ENCODE measurements at places on chromosomes 6 and 20.

- peak; percentile 94 for DNase-seq
These were observed 433.5 kb downstream of the RFPL4B start for GRCh38 chr6:112780498-112781096.

GRCh38 chr6:47084610-47085009 is 42.5 kb upstream of the ADGRF1 start:
- DNase-seq = no peak

DNA sequence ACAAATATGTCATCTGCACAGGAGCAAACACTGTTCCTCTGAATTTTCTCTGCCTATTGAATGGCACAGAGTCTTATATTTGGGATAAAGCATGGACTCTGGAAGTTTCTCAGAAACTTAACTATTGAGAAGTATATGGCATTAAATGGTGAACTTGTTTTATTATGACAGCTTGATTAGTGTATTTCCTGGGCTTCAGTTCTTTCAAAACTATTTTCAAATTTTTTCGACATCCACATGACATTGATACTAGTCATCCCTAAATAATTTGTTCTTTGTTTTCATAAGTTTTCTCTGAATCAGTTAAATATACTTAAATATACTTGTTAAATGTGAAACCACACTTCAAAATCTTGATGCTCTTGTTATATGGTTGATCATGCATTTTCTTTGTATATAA is 144.0 kb upstream of the TSHZ2 start:
- DNase-seq = no peak

DNA sequence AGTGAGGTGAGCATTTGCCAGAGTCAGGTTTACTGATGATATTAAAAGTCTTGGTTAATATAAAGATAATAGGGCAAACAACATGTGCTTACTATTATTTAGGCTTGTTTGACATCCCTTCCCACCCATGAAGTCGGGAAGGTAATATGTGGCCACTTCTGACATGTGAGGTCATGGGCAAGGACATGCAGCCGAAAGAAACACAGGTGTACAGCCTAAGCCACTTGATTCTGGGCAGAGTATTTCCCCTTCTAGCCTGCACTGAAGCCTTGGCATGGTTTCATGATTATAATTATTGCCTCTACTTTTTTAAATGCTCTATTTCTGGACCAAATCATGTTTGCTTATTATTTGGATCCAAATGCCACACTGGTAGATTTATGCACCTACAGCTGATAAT is 52.3 kb downstream of the TSPYL4 start:
- DNase-seq = no peak

DNA sequence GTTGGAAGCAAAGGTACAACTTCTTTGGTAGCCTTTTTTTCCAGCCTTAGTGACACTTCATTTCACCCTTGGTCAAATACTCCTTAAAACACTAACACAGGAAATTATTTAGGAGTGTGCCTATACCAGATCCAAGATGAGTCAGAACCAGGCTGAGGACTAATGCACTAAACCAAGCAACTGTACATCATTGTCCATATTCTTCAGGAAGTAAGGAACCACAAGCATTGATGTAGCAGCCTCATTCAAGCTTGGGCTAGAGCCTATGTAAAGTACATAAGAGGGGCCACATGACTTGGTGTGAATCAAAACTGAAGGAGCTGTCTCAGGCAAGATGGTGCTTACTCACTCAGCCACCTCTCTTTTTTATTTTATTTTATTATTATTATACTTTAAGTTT is 20.7 kb upstream of the ADGB start:
- no peak for DNase-seq

DNA sequence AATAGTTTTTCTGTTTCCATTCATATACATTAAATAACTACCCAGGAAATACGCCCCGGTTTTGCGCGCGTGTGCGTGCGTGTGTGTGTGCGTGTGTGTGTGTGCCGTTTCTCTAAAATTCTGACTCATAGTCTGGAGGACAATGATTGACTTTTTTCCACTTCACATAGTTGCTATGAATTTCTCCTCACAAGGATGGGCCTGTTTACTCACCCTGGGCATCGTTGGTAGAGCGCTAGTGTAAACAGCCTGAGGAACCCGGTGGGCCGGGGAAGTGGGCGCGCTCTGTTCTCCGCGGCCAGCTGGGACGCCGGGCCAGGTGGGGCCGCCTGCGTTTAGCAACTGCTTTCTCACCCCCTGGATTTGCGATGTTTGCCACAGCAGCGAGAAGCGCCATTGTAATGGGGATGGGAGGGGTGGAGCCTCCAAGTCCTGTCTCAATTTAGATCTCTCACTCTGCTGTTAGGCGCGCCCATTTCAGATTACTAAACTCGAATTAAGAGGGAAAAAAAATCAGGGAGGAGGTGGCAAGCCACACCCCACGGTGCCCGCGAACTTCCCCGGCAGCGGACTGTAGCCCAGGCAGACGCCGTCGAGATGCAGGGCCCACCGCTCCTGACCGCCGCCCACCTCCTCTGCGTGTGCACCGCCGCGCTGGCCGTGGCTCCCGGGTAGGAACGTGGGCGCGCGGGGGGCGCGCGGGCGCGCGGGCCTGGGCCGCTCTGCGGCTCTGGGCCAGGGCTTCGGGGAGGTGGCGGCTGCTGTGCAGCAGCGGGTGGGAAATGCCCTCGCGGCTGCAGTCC is at the start of gene CD109:
Gene CD109, plus strand, starts transcription at position 585 of the 803 bp plus-strand sequence. Its CDS starts 13 bp downstream, at position 598.
- DNase-seq = peak; percentile 85

GRCh38 chr6:37845930-37846329 is 26.4 kb downstream of the ZFAND3 start:
- DNase-seq = no peak

DNA sequence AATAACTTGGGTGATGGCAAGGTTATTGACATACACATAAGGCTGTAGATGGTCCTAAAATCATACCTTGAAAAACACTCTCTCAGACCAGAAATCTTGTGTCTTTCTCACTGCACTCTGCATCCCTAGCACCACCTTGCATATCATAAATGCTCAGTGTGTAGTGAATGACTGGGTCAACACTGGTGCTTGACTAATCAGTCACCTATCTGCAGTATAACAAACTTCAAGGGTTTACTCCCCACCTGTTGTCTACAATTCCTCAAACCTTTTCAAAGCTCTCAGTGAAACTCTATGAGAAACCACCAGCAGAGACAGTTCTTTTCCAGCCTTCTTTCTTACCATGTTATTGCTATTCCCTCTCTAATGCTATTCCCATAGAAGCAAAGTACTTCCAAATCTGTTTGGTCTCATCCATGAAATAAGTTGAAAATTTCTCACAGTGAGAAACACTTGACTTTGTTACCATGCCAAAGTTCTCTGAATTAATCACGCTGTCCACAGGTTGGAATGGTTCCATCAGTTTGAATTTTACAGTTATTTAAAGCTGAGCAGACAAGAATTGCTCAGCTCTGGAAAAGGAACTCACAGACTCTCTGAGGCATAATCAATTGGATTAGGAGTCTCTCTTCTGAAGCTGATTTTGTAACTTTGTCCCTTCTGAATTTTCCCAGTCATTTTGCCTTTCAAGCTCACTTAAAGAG is 104.8 kb upstream of the EYA4 start:
- DNase-seq = no peak

Data from suppressor macrophage (primary cell).